Activated naive CD4-positive, alpha-beta T cell treated with anti-CD3 and anti-CD28 coated beads, Interleukin-2, amount 50 U/mL, for 16 hours (primary cell): ENCODE measurements at places on chromosomes 7 and 10.

- no peak for DNase-seq
Observed at GRCh38 chr10:11482306-11482705, 129.1 kb downstream of the USP6NL start.

- DNase-seq = peak; percentile 28
Observed at GRCh38 chr7:1458683-1459511, at the start of gene MICALL2. Gene MICALL2 (minus strand): TSS chr7:1459470. CDS start chr7:1459326, 144 bp downstream.

- no peak for DNase-seq
Observed at GRCh38 chr7:135773464-135773863, 24.9 kb upstream of the FAM180A start.

- DNase-seq = no peak
Observed at GRCh38 chr7:143906151-143906550, 4.2 kb upstream of the TCAF1 start.

DNA sequence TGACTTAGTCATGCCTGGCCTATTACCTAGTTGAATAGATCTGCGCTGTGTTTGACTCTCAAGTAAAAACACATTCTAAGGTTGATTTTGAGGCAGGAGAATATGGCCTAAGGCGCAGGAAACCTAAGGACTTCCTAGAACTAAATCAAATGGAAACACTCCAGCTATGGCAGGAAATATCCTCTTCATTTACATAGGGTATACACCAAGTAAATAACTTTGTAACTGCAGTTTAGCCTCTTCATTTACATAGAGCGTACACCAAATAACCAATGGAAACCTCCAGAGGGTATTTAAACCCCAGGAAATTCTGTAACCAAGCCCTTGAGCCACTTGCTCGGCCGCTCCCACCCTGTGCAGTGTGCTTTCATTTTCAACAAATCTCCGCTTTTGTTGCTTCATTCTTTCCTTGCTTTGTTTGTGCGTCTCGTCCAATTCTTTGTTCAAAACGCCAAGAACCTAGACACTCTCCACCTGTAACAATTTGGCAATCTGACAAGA is 35.6 kb upstream of the XRCC2 start:
- no peak for DNase-seq

- no peak for DNase-seq
Observed at GRCh38 chr7:103297837-103298179, 573 bp downstream of the PMPCB start.

DNA sequence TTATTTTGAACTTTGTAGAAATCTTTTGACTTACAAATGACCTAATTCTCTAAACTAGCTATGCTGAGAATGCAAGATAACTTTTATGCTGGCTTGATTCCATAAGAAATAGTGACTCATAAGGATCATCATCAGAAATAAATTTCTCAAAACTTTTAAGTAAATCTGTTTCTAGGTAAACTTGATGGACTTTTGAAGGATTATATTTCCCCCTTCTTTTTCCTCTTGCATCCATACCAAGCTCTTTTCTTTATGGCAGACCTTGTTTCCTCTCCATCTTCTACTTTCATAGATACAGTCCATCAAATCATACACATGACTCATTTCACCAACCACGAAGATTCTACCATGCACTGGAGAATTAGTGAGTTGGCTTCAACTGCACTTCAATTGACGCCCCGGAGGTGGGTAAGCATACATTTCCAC is 336.3 kb downstream of the KCNMA1 start:
- no peak for DNase-seq

GRCh38 chr7:115693779-115694178 is 336.8 kb downstream of the TFEC start:
- no peak for DNase-seq

- no peak for DNase-seq
Observed at GRCh38 chr7:2118630-2119190, 114.0 kb downstream of the MAD1L1 start.

GRCh38 chr10:77501846-77502261 is 135.8 kb downstream of the KCNMA1 start:
- no peak for DNase-seq

DNA sequence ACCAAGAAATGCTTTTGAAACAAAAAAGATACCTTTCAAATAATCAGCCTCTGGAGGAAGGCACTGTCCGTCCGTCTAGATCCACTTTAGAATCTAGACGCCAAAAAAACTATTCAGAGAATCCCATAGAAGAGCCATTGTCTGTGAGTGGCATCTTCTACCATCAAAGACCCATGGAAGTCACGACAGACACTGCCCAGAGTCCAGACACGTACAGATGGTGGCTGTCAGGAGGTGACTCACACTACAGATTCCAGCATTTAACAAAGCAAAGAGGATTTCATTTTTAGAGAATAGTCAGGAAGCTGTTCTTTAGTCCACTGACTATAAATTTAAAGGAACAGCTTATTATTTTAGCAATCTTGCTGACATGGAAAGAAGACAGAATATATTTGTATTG is 11.7 kb downstream of the C1QL3 start:
- DNase-seq = no peak

DNA sequence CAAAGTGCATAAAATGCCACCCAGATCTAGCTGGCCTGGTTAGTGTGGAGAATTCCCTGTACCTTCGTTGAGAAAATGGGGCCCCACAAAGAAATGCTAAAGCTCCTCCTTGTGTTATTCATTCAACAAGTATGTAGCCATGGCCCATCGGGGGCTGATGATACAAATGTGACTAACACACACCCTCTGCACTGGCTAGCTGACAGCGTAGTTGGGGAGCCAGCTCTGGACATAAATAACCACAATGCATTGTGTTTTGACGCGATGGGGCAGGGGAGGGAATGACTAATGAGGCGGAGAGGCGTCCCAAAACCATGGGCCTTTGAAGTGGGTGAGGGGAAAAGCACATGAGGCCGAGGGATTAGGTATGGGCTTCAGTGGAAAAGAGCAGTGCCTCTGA is 28.2 kb upstream of the ASL start:
- DNase-seq = no peak

GRCh38 chr10:8581521-8582225 is 527.2 kb downstream of the GATA3 start:
- DNase-seq = no peak

- DNase-seq = no peak
Observed at GRCh38 chr7:155523168-155523675, 23.1 kb downstream of the CNPY1 start.

- no peak for DNase-seq
Observed at GRCh38 chr10:42738679-42739078, 43.9 kb upstream of the BMS1 start.

- DNase-seq = no peak
Observed at GRCh38 chr7:27251652-27252590, 9.3 kb downstream of the EVX1 start.

DNA sequence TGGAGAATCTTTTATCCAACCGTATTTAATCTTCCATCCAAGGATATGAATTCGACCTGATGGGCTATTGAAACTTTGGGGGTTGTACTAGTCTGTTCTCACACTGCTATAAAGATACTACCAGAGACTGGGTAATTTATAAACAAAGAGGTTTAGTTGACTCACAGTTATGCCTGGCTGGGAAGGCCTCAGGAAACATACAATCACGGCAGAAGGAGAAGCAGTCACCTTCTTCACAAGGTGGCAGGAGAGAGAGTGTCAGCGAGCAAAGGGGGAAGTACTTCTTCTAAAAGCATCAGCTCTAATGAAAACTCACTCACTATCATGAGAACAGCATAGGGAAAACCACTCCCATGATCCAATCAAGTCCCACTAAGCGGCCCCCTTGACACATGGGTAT is 43.8 kb downstream of the EPDR1 start:
- no peak for DNase-seq

GRCh38 chr10:25493122-25493893 is 318.5 kb downstream of the GPR158 start:
- DNase-seq = no peak

DNA sequence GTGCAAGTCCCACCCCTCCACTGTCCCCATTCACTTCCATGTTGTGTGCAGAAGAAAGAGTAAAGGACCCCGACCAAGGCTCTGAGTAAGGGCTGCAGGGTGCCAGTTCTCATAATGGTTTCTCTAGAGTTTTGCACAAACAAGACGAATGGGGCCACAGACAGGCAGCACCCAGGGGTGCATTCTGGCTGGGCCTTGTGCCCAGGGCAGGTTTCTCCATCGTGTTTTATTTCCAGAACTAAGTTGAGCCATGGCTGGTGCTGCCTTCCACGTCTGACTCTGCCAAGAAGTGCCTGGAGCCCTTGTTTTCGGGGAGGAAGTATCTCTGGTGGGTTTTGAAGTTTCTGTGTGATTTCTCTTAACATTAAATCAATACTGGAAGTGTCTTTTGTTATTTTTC is 95.0 kb upstream of the SDK1 start:
- DNase-seq = no peak

DNA sequence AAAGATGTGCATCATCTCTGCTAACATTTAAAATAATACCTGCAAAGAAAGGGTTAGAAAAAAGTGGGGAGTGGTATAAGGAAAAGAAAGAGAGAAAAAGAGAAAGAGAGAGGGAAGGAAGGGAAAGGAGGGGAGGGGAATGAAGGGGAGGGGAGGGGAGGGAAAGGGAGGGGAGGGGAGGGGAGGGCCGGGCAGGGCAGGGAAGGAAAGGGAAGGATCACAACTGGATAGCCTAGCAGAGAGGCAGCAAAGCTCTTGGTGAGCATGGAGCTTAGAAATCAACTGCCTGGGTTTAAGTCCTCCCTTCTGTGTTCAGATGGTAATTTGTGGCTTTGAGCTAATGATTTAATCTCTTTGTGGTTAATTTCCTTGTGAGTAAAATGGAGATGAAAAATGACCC is 5.4 kb upstream of the FAM237B start:
- DNase-seq = no peak

- DNase-seq = no peak
Observed at GRCh38 chr10:89615824-89616223, 29.2 kb downstream of the PANK1 start.

GRCh38 chr7:130938661-130939060 is 204.7 kb upstream of the KLF14 start:
- DNase-seq = no peak

DNA sequence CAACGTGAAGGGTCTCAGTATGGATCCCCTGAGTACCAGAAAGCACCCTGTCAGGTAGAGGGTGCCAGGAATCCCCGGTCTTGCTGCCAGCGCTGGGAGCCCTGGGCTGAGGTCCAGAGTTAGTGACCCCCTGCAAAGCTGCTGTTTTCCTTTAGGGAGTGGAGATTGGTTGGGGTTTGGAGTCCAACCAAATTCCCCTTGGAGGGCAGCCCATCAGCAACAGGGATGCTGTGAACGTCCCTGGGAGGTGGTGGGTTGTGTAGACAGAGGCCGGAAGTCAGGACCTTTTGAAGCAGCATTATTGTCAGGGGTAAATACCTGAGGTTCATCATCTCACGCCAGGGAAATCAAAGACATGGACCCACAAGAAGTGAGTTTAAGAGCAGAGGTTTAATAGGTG is 104.2 kb downstream of the COL26A1 start:
- DNase-seq = no peak

DNA sequence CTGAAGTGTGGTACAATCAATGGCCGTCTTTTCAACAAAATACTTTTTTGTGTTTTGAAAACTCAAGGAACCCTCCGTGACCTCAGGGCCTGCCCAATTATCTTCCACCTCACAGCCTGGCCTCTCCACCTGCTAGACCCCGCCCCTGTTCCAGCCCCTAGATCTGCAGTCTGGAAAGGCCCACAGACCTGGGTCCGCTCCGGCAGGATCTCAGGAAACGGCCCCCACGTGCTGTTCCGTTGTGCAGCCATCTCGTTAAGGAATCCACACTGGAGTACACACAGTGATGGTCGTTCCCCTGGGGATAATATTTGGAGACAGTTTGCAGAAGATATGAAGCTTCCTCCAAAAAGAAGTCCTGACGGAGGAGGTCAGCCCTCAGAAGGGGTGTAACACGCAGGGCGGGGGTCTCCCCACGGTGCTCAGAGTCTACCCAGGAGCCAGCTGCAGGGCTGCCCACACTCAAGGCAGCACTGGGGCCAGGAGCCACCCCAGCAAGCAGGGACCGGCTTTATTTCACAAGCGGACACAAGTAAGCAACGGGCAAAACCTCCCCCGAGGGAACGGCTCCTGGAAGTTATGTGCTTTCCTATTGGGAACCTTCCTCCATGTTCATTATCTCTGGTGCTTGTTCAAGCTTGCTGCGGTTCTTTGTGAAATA is 73.4 kb downstream of the TCERG1L start:
- DNase-seq = no peak

DNA sequence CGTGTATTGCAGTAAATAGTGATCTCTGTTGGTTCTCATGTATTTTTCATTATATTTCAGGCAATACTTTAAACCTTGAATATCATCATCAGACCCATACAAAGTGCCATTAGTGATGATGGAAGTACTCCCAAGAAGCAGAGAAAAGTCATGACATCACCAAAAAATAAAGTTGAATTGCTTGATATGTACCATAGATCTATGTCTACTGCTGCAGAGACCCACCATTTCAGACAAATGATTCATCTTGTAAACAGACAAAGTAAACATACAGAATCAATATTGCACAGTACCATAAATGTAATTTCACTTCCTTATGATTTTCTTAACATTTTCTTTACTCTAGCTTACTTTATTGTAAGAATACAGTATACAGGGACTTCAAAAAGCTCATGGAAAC is 347.8 kb downstream of the IPMK start:
- DNase-seq = no peak

GRCh38 chr7:93862651-93863050 is 27.9 kb downstream of the TFPI2 start:
- DNase-seq = no peak

- DNase-seq = no peak
Observed at GRCh38 chr10:16952610-16953009, 135.4 kb upstream of the RSU1 start.

- no peak for DNase-seq
Observed at GRCh38 chr10:132645247-132645530, 107.6 kb downstream of the INPP5A start.

- no peak for DNase-seq
Observed at GRCh38 chr10:112429654-112430230, 17.0 kb downstream of the ZDHHC6 start.

DNA sequence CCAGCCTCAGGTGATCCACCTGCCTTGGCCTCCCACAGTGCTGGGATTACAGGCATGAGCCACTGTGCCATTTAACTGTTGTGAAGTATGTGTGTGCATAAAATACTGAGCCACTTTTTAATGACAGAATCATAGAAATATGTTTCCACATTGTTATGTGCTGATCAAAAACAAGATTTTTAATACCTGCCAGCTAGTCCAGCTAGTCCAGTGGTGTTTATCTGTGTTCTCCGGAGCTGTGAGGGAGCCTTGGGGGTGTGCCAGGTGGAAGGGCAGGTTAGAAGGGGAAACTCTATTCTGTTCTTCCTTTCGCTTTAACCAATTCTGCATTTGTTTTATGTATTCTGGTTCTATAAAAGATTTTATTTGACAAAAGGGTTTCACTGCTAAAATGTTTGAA is 7.0 kb downstream of the FAM221A start:
- DNase-seq = no peak

DNA sequence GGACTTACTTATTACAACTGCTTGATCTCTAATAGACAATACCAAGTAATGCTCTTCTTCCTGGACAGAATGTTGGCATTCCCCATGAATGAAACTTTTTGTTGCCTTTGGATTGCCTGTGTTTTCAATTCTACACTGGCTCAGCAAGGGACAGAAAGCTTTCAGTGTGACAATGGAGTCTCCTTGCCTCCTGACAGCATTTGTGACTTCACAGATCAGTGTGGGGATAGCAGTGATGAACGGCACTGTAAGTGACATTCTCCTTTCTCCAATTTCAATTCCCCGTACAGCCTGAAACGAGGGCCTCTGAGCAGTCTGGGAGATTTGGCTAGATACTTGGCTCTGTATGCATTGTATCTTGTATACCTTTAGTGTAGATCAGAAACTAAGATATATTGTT is 290 bp downstream of the MALRD1 start:
- DNase-seq = no peak
